ENCODE measurements at places on chromosomes 5 and 9.
A peak's percentile ranks its signal among the peaks of the same experiment; 100 is the strongest.

DNA sequence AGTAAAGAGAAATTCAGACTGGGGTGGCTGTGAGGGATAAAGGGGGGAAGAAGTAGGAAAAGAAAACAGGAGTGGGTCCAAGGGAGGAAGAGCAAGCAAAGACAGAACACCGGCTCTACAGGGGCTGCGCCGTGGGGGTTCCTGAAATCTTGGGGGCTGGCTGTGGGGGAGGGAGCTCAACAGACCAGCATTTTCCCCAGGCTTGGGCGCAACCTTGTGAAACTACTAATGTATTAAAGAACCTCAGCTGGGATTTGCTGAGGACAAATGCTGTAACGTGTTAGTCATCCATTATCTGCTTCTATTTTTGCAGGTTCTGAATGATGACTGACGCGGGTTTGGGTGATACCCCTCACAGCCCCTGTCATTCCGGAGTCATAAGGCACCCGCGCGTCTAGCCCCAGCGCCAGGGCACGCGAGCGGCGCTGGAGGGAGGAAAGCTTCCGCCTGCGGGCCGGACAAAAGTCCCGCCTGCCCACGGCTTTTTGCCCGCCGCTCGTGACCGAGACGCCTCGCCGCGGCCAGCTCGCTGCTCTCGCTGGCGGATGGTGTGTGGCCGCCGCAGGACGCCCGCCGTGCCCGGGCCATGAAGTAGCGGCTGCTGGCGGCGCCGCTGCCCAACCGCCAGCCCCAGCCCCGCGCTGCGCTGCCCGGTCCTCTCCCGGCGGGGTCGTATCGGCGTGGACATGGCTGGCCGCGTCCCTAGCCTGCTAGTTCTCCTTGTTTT, 110.6 kb downstream of the PAM start:
- DNase-seq, result peak; percentile 40

DNA sequence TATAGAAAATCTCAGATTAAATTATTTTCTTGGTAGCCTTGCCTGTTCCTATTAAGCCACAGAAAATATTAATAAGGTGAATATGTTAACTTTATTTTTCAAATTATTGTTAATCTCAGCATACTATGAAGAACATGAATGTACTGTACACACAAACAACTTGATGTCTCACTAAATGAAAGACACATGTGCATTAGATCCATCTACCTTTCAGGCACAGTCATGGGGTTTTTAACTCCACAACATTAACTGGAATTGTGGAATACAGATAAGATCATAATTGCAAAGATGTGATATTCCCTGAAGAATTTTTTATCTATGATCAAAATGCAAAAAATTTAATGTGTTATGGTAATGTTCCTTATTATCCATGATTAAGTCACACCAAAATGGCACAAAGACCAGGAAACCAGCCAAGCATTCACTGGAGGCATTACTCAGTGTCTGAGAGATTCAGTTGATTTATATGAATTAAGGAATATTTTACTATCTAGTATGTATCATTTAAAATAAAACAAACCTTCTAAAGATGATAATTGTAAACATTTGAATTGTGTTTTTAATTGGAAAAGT, 150.0 kb upstream of the VCAN start:
- no peak for DNase-seq

GRCh38 chr5:137026296-137026695, 472.8 kb downstream of the SPOCK1 start:
- DNase-seq, result no peak

DNA sequence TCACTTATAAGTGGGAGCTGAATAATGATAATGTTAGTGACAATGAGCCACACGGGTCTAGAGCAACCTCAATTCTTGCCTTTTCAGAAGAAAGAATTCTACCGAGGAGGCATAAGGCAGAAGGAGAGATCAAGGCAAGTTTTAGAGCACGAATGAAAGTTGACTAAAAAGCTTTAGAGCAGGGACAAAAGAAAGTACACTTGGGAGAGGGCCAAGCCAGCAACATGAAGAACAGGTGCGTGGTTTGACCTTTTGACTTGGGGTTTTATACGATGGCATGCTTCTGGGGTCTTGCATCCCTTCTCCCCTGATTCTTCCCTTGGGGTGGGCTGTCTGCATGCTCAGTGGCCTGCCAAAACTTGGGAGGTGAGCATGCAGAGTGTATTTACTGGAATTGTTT, 12.5 kb upstream of the OXCT1 start:
- no peak for DNase-seq

DNA sequence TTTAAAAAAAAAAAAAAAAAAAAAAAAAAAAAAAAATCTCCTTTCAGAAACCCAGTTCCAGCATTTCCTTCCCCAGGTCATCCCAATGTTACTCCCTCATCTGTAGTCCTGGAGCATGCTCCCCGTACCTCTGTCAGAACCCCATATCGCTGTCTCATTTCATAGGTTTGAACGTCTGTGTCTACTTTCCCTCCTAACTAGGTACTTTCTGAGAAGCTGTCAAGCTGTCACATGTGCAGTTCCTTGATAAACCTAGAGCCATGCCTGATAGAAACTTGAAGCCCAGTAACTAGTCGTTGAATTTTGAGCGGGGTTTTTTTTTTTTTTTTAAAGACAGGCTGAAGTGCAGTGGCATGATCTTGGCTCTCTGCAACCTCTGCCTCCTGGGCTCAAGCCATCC, 15.6 kb downstream of the EXOSC3 start:
- DNase-seq, result no peak

- no peak for DNase-seq
Measured at GRCh38 chr5:113694576-113694975, 181.1 kb downstream of the YTHDC2 start.

DNA sequence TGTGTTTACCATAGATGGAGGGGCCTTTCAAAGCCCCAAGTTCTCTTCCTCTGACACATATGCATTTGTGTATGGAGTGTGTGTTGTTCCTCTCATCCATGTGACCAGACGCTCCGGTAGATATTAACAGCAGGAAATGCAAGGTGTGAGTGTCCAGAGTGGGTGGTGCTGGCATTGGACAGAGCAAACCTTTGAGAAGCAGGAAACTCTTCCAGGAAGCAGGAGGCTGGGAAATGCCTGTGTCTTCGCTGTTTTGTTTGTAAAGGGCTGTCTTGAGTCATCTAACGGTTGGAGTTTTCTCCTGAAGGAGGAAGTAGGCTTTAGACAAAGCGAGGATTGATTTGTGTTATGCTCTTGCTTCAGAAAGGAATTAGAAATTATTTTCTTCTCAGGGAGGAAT, 370.9 kb downstream of the PLK2 start:
- DNase-seq, result no peak

DNA sequence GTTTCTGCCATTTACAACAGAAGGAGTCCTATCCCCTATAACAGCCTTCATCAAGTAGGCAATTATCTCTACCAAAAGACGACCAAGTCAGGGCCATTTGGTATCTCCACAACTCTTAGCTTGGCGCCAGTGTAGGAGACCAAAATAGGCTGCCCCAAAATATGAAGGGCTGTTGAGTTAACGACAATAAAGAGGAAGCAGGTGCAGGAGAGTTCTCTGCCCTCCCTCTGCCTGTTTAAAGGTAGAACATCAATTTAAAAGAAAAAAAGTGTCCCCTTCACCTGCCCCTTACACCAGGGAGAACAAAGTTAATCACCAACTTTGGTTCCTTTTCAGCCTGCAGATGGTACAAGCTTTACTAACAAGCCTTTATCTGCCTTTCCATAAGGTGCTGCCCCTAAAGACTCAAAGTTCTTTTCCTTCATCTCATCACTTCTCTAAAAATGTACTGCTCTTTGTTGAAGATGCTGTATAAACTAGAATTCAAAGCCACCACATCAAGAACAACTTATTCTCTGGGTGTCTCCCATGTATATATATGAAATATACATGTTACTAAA, 33.3 kb downstream of the PPP1R2B start:
- DNase-seq, result no peak

GRCh38 chr5:120396186-120396585, 67.9 kb upstream of the PRR16 start:
- DNase-seq, result no peak

- no peak for DNase-seq
Measured at GRCh38 chr5:80216753-80217596, 38.9 kb downstream of the SERINC5 start.

DNA sequence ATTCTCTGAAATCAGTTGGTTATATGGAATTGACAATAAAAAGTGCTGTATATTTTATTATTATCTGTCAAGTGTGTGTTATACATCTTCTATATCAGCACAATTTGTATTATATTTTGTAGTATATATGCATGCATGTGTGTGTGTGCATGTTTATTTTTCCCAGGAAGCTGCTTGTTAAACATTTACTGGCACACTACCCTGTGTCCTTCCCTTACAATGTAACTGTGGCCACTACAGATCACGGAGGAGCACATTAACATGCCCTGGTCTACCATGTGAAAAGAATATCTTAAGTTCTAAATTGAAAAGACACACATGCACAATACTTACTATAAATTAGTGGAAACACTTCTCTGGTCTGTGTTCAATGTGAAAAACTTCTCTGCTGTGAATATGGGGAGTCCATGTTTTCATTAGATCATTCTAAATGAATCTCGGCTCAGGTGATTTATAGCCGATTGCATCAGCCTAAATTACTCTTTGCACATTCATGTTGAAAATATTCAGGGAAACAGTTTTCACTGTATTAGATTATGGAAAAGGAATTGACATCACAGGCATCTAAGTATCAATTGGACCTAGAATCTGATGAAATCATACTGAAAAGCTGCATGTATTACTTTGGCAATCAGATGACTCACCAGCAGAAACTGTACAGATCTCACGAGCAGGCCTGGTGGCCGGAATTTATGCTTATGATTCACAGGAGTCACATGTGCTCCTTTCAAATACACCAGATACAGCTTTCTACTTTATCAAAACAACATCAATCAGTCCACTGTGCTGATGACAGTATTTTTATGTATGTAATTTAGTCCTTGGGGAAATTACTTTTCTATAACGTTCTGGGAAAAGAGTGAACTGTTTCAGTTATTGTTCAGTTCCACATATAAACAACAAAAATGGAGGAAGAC, 39.4 kb downstream of the LURAP1L start:
- no peak for DNase-seq

- no peak for DNase-seq
Measured at GRCh38 chr5:44974813-44975212, 166.1 kb downstream of the MRPS30 start.

DNA sequence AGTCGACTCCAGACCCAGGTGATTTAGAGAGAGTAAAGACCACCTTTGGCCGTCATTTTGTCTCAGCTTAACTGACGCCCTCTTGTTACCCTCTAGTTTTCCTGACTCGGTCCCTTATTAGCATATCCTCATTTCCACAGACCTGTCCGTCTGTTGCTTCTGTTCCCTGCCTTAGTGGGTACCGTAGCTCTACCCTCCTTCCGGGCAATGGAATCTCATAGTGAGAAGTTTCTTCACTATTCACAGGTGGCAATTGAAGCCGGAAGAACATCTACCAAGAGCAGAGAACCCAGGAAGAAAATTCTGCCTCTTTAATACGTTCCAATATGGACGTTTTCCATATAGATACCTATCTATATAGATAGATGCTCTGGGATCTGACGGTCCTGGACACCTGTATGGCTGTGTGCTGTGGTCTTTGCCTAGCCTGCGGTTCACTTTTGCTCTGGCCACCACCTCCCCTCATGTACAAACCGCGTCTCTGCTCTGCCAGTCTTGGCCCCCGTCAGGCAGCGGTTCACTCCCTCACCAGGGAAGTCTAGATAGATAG, 652 bp upstream of the TMEM161B start:
- peak; percentile 31 for DNase-seq

GRCh38 chr9:22040760-22041159, 31.7 kb upstream of the CDKN2B start:
- DNase-seq, result no peak

GRCh38 chr5:159427180-159428012, 97.1 kb upstream of the IL12B start:
- DNase-seq, result no peak

GRCh38 chr5:59107692-59108091, 524.8 kb downstream of the RAB3C start:
- DNase-seq, result no peak

- no peak for DNase-seq
Measured at GRCh38 chr5:50863534-50864170, 197.2 kb downstream of the PARP8 start.

GRCh38 chr5:22591461-22591860, 261.7 kb downstream of the CDH12 start:
- DNase-seq, result no peak

DNA sequence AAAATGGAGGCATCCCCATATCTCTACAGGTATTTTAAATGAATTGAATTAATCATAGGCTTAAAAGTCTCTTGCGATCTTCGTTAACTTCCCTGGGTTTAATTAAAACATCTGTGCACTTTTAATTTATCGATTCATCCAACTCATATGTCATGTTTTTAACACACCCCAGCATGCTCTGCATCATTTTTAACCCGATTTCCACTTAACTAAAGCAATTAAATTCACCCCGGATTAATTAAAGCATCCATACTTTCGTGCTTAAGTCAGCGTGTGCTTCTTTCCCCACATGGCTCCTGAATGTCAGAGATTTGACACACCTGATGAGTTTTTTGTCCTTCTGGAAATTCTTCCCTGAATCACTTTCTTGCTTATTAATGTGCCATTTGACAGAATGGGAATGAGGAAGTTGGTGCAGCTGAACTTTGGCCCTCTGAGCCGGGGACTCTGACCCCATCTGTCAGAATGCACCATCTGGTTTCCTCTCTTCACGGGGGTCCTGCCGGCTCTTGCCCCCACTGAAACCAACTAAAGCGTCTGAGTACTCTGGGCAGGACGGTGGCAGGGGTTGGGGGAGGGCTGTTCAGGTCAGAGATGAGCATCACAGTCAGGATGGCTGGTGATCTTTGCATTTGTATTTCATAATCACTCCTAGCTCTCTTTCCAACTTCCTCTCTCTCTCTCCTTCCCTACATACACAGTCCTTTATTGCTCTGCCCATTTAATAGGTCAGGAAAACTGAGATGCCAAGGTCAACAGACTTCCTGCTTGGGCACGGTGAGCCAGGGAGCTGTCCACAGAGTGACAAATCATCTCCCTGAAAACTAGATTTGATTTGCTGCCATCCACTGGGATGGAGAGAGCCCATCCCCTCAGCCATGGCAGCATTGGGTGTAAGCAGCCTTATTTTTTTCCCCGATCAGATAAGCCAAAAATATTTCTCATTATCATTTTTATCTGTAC, 180.3 kb upstream of the WWC1 start:
- DNase-seq, result no peak

- DNase-seq, result no peak
Measured at GRCh38 chr9:35338086-35338485, 151.8 kb upstream of the RUSC2 start.

GRCh38 chr5:10460252-10460906, 18.7 kb downstream of the ROPN1L start:
- no peak for DNase-seq

DNA sequence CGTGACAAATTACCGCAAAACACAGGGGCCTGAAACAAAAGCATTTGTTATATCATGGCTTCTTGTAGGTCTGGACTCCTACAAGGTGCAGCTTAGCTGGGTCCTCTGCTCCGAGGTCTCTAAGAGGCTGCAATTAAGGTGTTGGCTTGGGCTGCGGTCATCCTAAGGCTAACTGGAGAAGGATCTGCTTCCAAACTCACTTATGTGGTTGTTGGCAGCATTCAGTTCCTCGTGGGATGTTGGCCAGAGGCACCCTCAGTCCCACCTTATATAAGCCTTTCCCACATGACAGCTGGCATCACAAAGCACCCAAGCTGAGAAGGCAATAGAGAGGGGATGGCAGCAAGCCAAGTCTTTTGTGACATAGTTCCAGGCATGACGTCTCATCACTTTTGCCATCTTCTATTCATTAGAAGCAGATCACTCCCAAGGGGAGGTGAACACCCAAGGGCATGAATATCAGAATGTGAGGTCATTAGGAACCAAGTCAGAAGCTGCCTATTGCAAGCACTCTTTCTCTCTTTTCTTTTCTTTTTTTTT, 47.9 kb upstream of the ZBTB43 start:
- no peak for DNase-seq

GRCh38 chr5:26205121-26205520, 833.3 kb downstream of the CDH9 start:
- DNase-seq, result no peak

Data from activated CD4-positive, alpha-beta T cell treated with anti-CD3 and anti-CD28 coated beads, Interleukin-2, Interleukin-4, amounts not matched to agents 100 ng/mL and 50 ng/mL, durations not matched to agents 16 hours and 8 hours (primary cell).